ENCODE measurements at places on chromosomes 16 and 17.

- DNase-seq = no peak
These were observed 18.0 kb upstream of the PMFBP1 start for GRCh38 chr16:72189865-72190371.

DNA sequence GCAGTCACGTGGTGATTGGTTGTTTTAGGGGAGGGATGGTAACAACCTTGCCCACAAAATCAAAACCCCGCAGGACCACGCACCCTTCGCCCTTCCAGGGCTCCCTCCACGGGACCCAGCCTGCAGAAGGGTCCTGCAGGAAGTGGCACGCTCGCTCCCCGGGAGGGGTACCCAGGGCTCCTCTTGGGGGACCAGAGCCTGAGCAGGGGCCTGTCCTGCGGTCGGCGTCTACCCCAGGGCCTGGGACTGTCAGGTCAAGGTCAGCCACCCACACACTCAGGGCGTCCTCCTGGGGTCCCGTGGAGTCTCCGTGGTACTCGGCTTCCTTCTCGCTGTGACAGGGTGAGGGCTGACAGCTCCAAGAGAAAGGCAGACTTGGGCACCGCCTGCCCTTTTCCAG, 33.9 kb downstream of the ZNF469 start:
- DNase-seq = no peak

GRCh38 chr17:37743612-37743874, 1.3 kb downstream of the HNF1B start:
- no peak for DNase-seq

GRCh38 chr17:19302791-19303331, 59.7 kb downstream of the B9D1 start:
- no peak for DNase-seq

DNA sequence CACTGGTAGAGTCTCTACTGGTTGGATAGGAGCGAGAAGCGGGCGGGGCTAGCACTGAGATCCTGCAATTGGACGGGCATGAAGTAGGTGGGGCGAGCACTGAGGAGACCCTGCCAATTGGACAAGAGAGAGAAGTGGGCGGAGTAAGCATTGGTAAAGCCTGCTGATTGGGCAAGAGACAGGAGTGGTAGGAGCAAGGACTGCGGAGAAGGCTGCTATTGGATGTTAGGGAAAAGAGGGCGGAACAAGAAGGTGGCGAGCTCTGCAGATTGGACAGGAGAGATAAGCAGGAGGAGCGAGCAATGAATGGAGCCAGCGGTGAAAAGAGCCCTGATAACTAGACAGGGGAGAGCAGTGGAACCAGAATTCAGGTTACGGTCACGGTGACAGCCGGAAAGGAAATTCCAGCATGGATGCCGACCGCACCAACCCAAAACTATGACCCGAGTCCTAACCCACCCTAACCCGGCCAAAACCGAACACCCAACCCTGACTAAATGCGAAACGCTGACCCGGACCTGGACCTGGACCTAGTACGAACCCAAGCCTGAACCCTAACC, 4.8 kb downstream of the SCGB1C2 start:
- DNase-seq = no peak

GRCh38 chr16:82425661-82426060, 201.1 kb upstream of the CDH13 start:
- no peak for DNase-seq

DNA sequence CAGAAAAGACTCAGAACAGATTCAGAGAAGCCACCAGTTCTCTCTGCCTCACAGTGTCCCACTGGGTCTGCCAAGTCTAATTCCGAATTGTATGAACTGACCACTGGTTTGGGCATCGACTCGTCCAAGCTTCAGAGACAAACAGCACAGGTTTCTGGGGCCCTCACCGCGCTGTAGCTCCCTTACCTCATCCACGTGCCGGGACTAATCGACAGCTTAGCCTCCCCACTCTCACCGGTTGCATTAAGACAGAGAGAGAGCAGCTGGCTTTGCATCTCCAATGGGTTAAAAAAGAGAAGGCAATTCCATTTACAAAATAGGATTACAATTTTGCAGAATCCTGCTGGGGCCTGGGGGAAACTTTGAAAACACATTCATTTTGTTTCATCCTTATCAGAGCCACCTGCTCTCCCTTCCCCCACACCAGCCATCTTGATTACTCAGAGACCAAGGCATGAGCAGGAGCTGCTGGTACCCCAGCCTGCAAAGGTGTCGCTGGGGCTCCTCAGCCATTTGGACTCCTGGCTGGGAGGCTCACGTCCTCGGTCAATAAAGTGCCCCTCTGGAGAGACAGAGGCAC, 95.3 kb upstream of the RPL38 start:
- no peak for DNase-seq

DNA sequence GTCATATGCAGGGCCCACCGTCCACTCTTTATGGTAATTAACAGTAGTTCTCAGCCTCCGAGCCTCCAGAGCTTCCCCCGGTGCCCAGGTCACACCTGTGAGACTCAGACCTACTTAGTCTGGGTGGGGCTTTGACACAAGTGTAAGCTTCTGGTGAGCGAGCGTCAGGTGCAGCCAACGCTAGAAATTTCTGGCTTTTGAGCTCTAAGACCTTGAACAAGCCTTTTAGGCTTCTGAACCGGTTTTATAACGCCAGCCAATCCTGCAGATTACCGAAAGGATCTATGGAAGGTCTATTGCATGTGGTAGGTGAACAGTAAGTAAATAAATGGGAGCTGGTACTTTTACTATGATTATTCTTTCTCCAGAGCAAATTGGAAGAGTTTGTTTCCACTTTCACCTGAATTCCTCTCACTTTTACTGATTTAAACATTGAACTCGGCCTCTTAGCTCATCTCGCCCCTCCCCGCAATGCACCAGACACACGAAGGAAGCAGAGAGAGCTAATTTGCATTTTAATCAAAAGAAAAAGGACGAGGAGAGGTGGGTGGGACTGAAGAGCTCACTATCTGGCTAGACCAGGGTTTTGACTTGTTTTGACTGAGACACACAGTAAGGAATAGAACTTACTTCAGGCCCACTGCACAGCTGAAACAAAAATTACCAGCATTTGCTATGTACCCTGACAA, 47.1 kb downstream of the ABAT start:
- DNase-seq = no peak

DNA sequence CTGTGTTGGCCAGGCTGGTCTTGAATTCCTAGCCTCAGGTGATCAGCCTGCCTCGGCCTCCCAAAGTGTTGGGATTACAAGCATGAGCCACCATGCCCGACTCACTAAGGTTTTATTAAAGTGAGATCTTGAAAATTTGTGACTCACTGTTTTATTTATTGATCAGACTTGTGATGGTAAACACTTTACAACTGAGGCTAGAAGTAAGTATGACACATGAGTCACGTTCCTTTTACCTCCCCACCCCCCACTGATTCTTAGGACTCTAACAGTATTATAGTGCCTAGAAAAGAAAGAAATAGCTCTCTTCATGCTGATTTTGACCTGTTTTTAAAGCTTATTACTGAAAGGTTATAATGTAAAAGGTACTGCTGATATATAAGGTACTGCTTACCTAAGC, 160.6 kb downstream of the TANC2 start:
- DNase-seq = no peak

DNA sequence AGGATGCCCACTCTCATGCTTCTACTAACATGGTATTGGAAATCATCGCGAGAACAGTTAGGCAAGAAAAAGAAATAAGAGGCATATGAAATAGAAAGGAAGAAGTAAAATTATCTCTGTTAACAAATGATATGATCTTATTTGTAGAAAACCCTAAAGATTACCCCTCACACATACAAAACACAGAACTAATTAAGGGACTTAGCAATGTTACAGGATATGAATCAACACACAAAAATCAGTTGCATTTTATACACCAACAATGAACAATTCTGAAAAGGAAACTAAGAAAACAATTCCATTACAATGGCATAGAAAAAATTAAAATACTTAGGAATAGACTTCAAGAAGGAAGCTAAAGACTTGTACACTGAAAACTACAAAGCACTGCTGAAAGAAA, 2.7 kb upstream of the CAPNS2 start:
- DNase-seq = no peak
